Naive thymus-derived CD8-positive, alpha-beta T cell (primary cell): ENCODE measurements at places on chromosomes 3 and 15.

- DNase-seq: no peak
- H3K4me1 ChIP-seq: peaks cover 6% of the 10 kb centered on the region
- H3K36me3 ChIP-seq: no peaks in the 10 kb centered on the region
- H3K27me3 ChIP-seq: peaks cover 9% of the 10 kb centered on the region
- H3K27ac ChIP-seq: no peak overlapping the region
Measured at GRCh38 chr15:86317384-86317740, 237.7 kb downstream of the AGBL1 start.

DNA sequence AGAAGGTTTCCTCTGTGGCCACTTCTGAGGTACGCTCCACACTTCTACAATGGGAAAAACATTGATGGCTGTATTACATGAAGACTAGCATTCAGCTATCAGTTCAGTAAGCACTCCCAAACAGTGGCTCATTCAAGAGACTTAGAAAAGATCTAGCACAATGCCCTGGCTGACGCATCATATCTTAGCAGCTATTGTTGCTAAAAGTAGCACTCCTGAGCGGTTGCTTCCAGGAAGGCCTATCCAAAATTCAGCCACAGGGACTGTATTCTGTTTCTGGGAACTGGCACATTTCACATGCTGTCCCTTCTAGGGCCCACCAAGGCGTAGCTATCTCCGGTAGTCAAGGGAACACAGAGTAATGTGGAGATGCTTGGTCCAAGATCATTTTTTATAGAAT, 21.2 kb upstream of the SPRED1 start:
- H3K36me3 ChIP-seq: no peaks in the 10 kb centered on the region
- no peaks in the 10 kb centered on the region for H3K27me3 ChIP-seq
- no peak overlapping the region for H3K27ac ChIP-seq
- no peaks in the 10 kb centered on the region for H3K4me1 ChIP-seq
- DNase-seq: no peak

DNA sequence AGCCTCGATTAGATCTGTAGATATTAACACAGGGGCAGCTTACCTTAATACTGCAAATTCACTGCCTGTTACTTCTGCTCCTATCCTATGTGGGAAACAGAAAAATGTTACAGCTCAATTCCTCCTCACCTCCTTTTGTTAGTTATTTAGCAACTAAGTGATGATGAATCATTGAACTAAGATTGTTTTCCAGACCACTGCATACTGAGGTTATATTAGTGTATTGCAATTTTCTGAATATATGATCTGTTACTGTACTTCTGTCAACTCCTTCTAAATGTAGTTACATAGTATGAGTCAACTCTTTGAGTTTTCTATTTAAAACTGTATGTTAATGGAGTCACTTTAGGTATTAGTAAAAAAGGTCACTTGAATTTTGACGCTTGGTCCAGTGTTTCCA, 331.5 kb upstream of the SLCO3A1 start:
- no peak overlapping the region for H3K4me3 ChIP-seq
- H3K27ac ChIP-seq: no peak overlapping the region
- H3K4me1 ChIP-seq: peaks cover 16% of the 10 kb centered on the region
- H3K36me3 ChIP-seq: no peaks in the 10 kb centered on the region
- no peak for DNase-seq

DNA sequence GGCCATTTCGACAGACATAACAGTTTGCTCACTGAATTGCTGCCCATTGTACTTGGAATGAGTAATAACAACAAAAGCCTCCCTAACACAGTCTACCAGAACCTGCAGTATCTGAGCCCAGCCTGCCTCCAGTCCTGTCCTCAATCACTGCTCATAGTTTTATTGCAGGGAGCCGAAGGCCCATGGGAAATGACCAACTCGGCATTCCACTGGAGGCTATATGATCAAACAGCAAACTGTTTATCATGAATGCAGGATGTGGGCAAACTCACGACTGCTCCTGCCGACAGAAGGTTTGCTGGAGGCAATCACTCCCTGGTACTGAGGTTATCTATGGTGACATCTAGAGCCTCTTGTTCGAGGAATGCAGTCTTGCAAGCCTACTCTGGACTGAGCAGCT, 46.3 kb downstream of the LSM3 start:
- no peaks in the 10 kb centered on the region for H3K4me1 ChIP-seq
- H3K36me3 ChIP-seq: peaks cover 11% of the 10 kb centered on the region
- H3K27me3 ChIP-seq: peaks cover 7% of the 10 kb centered on the region

DNA sequence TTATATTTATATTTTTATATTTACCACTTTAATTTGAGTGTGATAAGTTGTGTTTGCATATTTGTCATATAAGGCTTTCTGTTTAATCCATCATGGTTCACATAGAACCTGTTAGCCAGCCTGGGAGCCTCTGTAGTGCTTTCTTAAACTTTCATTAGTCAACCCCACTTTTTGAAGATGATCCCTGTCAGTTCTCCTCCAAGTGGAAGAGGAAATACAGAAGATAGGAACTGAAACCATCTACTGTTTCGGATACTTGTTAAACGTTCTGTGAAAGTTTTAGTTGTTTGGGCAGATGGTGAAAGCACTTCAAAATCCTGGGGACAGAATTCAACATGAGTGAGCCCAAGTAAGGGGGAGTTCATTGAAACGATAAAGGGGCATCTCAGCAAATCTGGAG, 4.6 kb upstream of the SAMMSON start:
- no peaks in the 10 kb centered on the region for H3K36me3 ChIP-seq
- no peak overlapping the region for H3K27ac ChIP-seq
- H3K27me3 ChIP-seq: peaks cover 4% of the 10 kb centered on the region
- H3K4me3 ChIP-seq: no peak overlapping the region

DNA sequence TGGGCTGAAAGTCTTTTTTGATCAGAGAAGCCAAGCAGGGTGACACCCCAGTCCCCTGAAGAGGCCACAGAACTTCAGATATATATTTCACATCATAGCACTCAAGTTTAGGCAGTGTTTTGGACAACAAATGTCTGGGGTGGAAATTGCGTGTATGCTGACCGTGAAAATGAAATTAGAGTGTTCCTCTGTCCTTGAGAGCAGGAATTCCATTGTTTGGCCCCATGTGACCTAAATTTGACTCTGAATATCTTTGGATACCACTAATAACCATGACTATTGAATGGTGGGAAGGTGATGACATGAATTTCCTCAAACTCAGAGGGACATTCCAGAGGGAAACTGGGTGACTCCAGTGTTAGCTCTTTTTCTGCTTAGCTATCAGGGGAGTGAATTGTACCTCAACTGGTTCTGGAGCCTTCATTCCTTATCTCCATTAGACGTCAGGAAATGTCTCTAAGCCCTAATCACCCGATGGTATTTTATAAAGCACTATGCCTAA, 263.5 kb upstream of the RASGRP1 start:
- no peak overlapping the region for H3K27ac ChIP-seq
- no peaks in the 10 kb centered on the region for H3K4me1 ChIP-seq
- no peak overlapping the region for H3K4me3 ChIP-seq

GRCh38 chr15:90644952-90645725, 72.0 kb upstream of the BLM start:
- no peak for DNase-seq
- H3K4me1 ChIP-seq: peaks cover 17% of the 10 kb centered on the region
- H3K36me3 ChIP-seq: peaks cover 42% of the 10 kb centered on the region
- no peaks in the 10 kb centered on the region for H3K27me3 ChIP-seq
- peak overlapping the region; percentile 87 for H3K27ac ChIP-seq

DNA sequence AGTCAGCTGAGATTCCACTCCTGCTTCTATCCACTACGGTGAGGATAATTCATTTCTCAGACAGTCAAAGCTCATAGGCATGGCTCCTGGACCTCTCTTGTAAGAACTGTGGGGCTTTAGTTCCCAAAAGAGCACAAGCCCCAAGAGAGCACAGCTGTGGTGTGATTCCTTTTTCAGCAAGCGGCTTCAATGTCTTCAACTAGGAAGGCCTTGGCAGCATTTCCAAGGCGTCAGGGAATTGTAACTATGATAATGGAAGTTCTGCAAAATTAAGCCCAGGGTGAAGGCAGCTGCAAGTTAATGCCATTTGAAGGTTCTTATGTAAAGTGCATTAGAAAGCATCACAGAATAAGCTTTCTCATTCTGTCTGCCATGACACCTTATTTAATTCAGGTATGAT, 657.1 kb downstream of the GRM7 start:
- DNase-seq: no peak
- H3K27ac ChIP-seq: no peak overlapping the region
- no peaks in the 10 kb centered on the region for H3K36me3 ChIP-seq
- no peak overlapping the region for H3K4me3 ChIP-seq
- no peaks in the 10 kb centered on the region for H3K4me1 ChIP-seq
- no peaks in the 10 kb centered on the region for H3K27me3 ChIP-seq
